Endothelial cell of umbilical vein (primary cell): ENCODE measurements at places on chromosomes 5 and 9. TPM values are rescaled to one million over a fixed set of nuclear protein-coding genes. Genes with fewer than 3 reads are reported as not detected.

CNTNAP3 gene
- 19.4 and 24.7 TPM in 2 replicates for total RNA-seq

CDC25C gene
- total RNA-seq: 13.3 and 13.6 TPM in 2 replicates

STRBP gene
- total RNA-seq: 14.8 and 15.4 TPM in 2 replicates

MSMP gene
- 18.8 and 25.6 TPM in 2 replicates for total RNA-seq

FST gene
- 13.4 and 46.0 TPM in 2 replicates for total RNA-seq

SMIM33 gene
- total RNA-seq: not detected in 2 replicates

CSF1R gene
- not detected in 2 replicates for total RNA-seq

SLC44A1 gene
- total RNA-seq: 35.3 and 37.7 TPM in 2 replicates

ABCA1 gene
- 6.6 and 9.8 TPM in 2 replicates for total RNA-seq

DMRT1 gene
- 0.20 TPM in 1 of 2 replicates, not detected in the other for total RNA-seq

PLGRKT gene
- 20.3 and 21.2 TPM in 2 replicates for total RNA-seq

PCA3 gene
- 0.32 and 2.5 TPM in 2 replicates for total RNA-seq

BRINP1 gene
- not detected in 2 replicates for total RNA-seq

PIK3R1 gene
- 27.5 and 30.0 TPM in 2 replicates for total RNA-seq

WDR38 gene
- not detected in 2 replicates for total RNA-seq

SLC36A1 gene
- 8.6 and 11.8 TPM in 2 replicates for total RNA-seq

PKD2L2 gene
- not detected in 2 replicates for total RNA-seq

FAM153A gene
- total RNA-seq: not detected in 2 replicates

IFNA21 gene
- total RNA-seq: not detected in 2 replicates

SHISAL2B gene
- not detected in 2 replicates for total RNA-seq

C9orf85 gene
- total RNA-seq: 10.3 and 11.3 TPM in 2 replicates

MYOZ3 gene
- 1.1 and 1.2 TPM in 2 replicates for total RNA-seq

LHX3 gene
- total RNA-seq: not detected in 2 replicates

GABRA1 gene
- not detected in 2 replicates for total RNA-seq

PRRT1B gene
- total RNA-seq: not detected in 2 replicates

SPINK7 gene
- not detected in 2 replicates for total RNA-seq

NRG2 gene
- 0.30 and 0.42 TPM in 2 replicates for total RNA-seq

SEMA6A gene
- total RNA-seq: 1.4 and 1.5 TPM in 2 replicates

BHMT gene
- total RNA-seq: not detected in 2 replicates

BTNL3 gene
- total RNA-seq: not detected in 2 replicates

FCN1 gene
- total RNA-seq: not detected in 2 replicates
